ENCODE measurements at places on chromosomes 3 and 15. TPM values are rescaled to one million over a fixed set of nuclear protein-coding genes. Genes with fewer than 3 reads are reported as not detected.

GOLGA8G gene
- not detected for polyA plus RNA-seq

FMN1 gene
- 1.0 TPM for polyA plus RNA-seq

BCL2A1 gene
- 1.2 TPM for polyA plus RNA-seq

PYGO1 gene
- 1.1 TPM for polyA plus RNA-seq

REC114 gene
- not detected for polyA plus RNA-seq

EHHADH gene
- 6.8 TPM for polyA plus RNA-seq

RLBP1 gene
- polyA plus RNA-seq = not detected

P2RY13 gene
- 0.22 TPM for polyA plus RNA-seq

HYAL1 gene
- 6.3 TPM for polyA plus RNA-seq

CLDN1 gene
- 15.4 TPM for polyA plus RNA-seq

SHISA5 gene
- polyA plus RNA-seq = 111 TPM

DPPA2 gene
- polyA plus RNA-seq = not detected

ARNT2 gene
- polyA plus RNA-seq = 1.5 TPM

ZPLD1 gene
- polyA plus RNA-seq = not detected
